ENCODE measurements at places on chromosomes 3 and 15.
A peak's percentile ranks its signal among the peaks of the same experiment; 100 is the strongest.

GRCh38 chr3:28476194-28476593 is 127.6 kb upstream of the AZI2 start:
- no peak for DNase-seq

DNA sequence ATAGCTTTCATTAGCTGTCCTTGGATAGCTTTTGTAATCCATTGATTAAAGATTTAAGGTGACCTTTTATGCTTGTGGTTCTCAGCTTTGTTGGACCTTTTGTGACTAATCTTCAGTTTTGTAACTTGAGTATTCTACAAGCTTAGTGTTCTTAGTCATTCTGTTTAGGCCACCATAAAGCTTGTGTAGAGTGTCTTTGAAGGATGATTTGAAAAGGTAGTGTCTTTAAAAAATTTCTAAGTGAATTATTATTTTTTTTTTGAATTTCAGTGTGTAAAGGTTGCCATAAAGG is 7.5 kb downstream of the MORF4L1 start:
- no peak for DNase-seq

GRCh38 chr3:143121241-143122088 is 1.9 kb downstream of the CHST2 start:
- DNase-seq = peak; percentile 70

DNA sequence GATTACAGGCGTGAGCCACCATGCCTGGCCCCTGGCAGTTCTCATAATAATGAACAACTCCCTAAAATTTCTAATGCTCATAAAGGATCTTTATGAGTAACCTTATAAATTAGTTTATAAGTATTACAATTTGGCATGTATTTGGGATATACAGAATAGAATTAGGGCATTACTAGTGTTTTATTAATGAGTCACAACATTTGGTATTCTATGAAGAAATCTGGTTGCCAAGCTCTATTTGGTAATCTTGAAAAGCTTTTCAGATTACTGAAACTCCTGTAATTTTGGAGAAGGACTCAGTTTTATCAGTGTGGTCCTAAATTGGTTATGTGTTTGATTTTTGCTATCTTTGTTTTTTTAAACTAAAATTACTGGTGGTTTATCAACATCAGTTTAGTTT is 45.8 kb downstream of the TM6SF1 start:
- no peak for DNase-seq

GRCh38 chr3:126679831-126680666 is 24.0 kb upstream of the CHCHD6 start:
- DNase-seq = no peak

- DNase-seq = no peak
Observed at GRCh38 chr3:181880331-181880730, 168.6 kb downstream of the SOX2 start.

- no peak for DNase-seq
Observed at GRCh38 chr3:139762302-139762701, 84.5 kb upstream of the NMNAT3 start.

- DNase-seq = no peak
Observed at GRCh38 chr3:37768107-37768809, 93.4 kb upstream of the CTDSPL start.

DNA sequence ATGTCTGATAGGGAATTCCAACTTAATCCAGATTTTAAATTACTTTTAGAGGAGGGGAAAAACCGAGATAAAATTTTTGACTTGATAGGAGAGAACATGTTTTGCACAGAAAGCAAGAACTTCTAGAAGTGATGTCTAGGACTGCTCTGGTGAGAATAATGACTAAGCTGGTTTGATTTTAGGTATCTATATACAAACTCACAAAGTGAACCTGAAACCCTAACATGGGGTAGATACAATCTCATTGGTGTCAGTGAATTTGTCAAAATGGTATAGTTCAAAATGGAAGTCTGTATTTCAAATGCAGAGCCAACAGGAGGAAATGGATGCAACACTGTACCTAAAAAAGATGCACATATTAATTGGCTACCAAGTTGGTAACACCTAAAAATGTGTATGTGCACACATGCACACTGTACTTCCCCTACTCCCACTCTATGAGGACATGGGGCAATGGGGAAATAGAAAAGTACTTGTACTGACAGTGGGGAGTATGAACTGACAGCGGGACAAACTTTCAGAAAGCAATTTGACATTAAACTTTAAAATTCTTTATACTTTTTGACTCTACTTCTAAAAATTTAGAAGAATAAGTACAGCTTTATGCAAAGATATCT is 53.0 kb downstream of the NR1I2 start:
- DNase-seq = no peak

DNA sequence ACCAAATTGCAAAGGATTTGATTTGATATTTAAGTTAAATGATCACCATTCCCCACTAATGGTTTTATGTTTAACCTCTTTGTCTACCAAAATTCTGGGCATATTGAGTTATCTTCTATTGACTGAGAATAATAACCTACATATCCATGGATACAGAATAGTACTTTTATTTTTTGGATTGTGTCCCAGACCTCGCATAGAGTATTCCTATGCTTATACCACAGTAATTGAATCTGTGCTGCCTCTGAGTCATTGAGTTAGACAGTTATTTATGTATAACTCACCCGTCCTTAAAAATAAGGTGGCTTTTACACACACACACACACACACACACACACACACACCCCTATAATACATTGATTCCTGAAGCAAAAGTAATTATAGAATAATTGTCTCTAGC is 690.1 kb upstream of the BCHE start:
- DNase-seq = no peak

Data from stimulated activated CD8-positive, alpha-beta memory T cell treated with anti-CD3 and anti-CD28 coated beads, Interleukin-15, amount 100 ng/mL, for 48 hours (primary cell).